ENCODE measurements at places on chromosomes 5 and 9.

DNA sequence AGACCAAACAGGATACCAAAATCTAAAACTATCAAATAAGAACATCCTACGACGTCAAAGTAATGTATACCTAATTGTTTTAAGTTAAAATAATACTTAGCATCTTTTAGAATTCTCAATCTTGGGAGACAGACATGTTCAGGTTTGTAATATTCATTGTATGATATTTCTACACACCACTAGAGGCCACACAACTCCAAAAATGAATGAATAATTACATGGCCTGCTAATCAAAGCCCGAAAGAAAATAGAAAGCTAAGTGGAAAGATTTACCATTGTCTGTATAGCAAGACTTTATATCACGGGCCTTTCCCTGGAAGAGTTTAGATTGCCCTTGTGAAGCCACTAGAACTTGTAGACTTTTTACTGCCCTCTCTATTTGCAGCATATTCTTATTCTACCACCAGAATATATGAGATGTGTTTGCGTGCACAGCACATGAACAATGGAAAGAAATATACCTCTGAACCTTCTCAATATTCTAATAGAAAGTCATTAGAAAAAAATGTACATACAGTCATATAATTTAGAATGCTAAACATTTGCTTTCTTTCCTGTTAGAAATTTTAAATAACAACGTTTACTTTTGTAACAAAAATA lies 380.1 kb upstream of the NUDT12 start:
- no peak for DNase-seq

- DNase-seq: no peak
Measured at GRCh38 chr5:83767409-83767992, 46.8 kb upstream of the HAPLN1 start.

DNA sequence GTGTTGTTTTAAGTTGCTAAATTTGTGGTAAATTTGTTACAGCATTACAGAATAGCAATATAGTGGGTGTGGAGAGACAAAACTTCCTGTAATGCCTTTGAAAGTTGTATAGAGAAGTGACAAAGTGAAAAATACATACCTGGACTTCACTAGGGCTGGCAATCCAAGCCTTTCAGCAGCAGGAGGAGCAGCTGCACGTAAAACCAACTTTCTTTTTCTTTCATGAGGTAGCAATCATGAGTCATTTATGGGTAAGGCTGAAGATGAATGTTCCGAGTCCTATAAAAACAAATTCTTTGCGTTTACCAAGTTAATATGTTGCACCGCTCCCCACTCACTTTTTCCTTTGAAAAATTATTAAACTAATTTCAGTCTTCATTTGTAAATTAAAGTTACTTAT lies 1138.2 kb downstream of the TAF11L14 start:
- peak; percentile 38 for DNase-seq

GRCh38 chr5:179974246-179974945 lies 66.7 kb upstream of the TBC1D9B start:
- DNase-seq: no peak

DNA sequence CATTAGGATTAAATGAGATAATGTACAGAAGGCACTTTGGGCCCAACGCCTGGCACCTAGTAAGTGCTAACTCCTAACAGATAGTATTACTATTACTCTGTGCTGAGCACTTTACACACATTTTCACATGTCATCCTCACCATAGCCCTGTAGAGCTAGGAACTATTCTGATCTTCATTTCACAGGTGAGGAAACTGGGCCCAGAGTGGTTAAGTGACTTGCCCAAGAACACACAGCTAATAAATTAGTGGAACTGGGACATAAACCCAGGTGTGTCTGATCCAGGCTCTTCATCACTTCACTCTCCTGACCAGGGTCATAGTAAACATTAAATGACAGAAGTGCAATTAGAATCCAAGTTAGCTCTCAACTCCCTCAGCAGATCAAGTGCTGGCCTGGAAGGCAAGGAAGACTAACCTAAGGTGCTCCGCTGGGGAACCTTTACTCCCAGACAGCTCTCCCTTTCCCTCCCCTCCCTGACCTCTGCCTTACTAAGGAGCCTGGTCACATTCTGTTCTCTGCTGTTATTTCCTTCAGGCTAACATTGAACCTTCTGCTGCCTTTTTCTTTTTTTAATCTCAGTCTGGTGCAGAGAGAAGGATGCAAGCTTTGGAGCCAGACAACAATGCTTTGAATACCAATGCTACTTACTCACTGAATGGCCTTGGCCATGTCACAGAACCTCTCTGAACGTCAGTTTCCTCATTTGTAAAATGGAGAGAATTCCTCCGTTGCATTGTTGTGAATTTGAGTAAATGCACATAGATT lies 4.1 kb upstream of the ADRA1B start:
- no peak for DNase-seq

DNA sequence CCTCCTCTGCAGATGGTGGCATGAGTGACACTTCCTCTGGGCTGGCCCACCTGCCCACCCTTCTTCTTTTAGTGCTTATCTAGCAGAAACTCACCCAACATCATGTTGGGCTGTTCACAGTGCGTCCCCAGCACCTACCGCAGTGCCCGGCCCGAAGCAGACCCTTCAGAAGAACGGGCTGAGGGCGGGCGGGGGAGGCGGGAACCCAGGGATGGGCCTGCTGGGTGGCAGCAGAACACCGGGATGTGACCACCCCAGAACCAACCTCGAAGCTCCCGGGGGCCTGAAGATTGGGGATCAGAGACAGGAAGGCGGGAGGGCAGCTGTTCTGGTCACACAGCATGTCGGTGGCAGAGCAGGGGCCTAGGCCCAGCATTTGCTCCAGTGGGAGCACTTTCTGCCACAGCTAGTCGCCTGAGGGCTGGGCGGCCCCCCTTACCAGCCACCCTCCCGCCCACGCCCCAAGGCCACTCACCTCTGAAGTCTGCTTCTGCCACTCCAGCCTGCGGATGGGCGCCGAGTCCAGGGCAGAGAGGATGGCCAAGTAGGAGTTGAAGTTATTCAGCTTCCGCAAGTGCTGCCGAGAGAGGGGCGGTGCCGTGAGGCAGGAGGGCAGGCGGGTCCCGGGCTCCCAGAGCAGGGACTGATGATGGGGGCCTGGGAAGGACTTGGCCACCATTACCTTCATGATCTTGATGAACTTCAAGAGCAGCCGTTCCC lies 38.7 kb downstream of the PRRT1B start:
- peak; percentile 21 for DNase-seq

GRCh38 chr5:179269781-179270543 lies 75.3 kb downstream of the ADAMTS2 start:
- DNase-seq: no peak

GRCh38 chr9:127720031-127720864 lies 4.4 kb downstream of the TTC16 start:
- no peak for DNase-seq
